Stimulated activated CD4-positive, alpha-beta T cell treated with anti-CD3 and anti-CD28 coated beads, Interleukin-12 subunit alpha, Interleukin-12 subunit beta, amount 100 ng/mL, for 48 hours (primary cell): ENCODE measurements at places on chromosomes 11 and 22.
A peak's percentile ranks its signal among the peaks of the same experiment; 100 is the strongest.

- DNase-seq, result peak; percentile 49
Observed at GRCh38 chr11:13277768-13278608, at the start of gene BMAL1. Gene BMAL1, plus strand, starts transcription at chr11:13277790. Its CDS starts 76,519 bp downstream, at chr11:13354309.

GRCh38 chr22:46619830-46620501 is at the start of gene GRAMD4:
Gene GRAMD4, plus strand, starts transcription at chr22:46620386. Its CDS starts 6,414 bp downstream, at chr22:46626800.
- no peak for DNase-seq

DNA sequence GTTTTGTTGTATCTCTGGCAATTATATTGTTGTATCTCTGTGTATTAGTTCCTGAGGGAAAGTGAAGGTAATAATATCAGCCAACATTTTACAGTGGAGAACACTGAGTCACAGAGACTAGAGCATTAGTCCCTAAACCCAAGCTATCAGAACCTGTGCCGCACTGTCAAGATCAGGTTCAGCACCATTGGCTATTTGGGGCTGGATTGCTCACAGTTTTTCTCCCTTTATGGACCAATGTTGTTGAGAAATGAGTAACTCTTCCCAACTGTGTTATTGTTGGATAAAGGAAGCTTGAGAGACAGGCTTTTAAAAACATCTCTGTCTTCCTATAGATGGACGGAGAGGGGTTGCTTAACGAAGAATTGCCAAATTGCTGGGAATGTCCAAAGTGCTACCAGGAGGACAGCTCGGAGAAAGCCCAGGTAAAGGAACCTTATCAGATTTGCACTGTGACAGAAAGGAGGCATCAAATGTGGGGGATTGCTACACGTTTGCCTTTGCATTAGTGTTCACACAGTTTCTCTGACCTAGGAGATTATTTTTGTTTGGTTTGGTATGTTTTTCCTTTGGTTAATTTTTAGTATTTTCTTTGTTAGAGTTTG is 18.2 kb upstream of the GRK2 start:
- DNase-seq, result no peak

GRCh38 chr11:73412308-73412707 is 36.1 kb downstream of the RELT start:
- DNase-seq, result no peak

DNA sequence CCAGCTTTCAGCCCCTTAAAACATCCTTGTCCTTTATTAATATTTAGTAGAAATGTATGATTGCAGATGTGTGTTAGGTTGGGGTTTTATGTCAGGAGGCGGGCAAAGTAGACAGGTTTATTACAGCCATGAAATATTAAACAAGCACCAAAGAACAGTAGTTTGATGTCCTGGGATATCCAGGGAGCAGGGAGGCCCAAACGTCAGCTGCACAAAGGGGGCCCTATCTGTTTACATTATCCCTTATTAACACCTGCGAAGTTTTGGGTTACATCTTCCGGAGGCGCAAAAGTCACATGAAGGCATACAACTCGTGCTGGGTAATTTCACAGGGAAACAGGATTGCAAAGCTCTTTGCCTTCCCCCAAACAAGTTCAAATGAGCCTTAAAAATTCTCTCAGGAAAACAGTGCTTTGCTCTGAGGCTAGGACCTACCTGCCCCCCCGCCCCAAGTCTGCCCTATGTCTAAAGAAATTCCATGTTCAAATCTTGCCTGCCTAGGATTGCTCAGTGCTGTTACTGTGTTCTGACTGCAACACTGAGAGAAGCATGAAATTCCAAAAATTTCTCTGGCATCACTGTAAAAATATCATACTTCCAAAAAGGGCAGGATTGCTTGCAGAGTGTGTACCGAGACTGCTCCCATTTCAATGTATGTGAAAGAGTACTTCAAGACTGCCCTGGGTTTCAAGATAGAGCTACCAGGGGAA is 8.9 kb downstream of the MN1 start:
- no peak for DNase-seq

DNA sequence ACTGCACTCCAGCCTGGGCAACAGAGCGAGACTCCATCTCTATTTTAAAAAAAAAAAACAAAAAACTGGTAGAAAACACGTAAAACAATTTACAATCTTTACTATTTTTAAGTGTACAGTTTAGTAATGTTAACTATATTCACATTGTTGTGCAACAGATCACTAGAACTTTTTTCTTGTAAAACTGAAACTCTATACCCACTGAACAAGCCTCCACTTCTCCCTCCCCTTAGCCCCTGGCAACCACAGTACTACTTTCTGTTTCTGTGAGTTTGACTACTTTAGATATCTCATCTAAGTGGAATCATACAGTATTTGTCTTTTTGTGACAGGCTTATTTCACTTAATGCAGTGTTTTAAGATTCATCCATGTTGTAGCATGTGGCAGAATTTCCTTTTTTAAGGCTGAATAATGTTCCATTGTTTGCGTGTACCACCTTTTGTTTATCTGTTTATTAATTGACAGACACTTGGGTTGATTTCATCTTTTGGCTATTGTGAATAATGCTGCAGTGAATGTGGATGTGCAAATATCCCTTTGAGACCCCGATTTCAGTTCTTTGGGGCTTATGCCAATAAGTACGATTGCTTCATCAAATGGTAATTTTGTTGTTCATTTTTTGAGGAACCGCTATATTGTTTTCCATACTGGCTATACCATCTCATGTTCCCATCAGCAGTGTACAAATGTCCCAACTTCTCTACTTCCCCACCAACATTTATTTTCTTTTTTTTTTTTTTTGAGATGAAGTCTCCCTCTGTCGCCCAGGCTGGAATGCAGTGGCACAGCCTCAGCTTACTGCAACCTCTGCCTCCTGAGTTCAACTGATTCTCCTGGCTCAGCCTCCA is 11.0 kb downstream of the DDB2 start:
- DNase-seq, result no peak

- no peak for DNase-seq
Observed at GRCh38 chr11:1069740-1070139, 4.9 kb upstream of the MUC2 start.

- DNase-seq, result no peak
Observed at GRCh38 chr11:2149864-2150847, 10.9 kb downstream of the INS start.

GRCh38 chr22:48358886-48359612 is 1468.6 kb downstream of the BRD1 start:
- no peak for DNase-seq

DNA sequence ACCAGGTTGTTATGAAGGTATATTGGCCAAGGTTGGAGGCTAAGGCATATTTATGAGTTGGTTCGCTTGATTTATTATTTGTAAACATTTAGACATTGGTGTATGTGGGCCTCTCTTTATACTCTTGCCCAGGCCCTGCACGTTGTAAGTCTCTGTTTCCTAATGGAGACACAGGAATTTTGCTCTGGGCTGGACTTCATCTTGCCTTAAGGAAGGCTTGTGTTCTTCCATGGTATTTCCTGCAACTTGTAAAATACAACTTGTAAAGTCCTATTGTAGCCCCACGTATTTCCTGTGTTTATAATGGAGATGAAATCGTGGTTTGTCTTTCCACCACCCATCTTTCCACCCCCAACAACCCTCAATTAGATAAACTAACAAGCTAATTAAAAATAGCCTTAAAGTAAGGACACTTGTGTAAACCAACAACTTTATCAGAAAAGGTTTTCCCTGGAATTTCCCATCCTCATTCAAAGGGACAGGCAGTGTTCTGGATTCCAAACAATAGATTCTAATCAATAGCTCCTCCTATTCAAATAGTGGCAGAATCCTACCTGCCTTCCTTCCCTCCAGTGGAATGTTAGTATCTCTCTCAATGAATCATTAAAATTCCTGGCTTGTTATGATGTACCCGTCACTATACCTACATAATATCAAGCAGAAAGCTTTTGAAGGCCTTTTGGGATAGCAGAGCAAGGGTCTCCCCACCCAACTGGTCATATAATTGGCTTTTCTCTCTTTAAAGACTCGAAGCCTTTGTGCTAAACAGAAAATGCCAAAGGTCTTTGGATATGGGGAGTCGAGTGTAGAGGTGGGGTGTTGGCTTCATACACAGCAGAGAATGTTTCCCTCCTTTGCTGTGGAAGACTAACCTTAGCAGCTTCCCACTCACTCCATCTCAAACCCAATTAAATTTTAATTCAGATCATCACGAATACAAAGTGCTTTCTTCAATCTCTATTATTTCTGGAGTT is 77.1 kb downstream of the UBASH3B start:
- DNase-seq, result no peak

GRCh38 chr11:86617502-86617901 is 54.9 kb downstream of the ME3 start:
- no peak for DNase-seq

DNA sequence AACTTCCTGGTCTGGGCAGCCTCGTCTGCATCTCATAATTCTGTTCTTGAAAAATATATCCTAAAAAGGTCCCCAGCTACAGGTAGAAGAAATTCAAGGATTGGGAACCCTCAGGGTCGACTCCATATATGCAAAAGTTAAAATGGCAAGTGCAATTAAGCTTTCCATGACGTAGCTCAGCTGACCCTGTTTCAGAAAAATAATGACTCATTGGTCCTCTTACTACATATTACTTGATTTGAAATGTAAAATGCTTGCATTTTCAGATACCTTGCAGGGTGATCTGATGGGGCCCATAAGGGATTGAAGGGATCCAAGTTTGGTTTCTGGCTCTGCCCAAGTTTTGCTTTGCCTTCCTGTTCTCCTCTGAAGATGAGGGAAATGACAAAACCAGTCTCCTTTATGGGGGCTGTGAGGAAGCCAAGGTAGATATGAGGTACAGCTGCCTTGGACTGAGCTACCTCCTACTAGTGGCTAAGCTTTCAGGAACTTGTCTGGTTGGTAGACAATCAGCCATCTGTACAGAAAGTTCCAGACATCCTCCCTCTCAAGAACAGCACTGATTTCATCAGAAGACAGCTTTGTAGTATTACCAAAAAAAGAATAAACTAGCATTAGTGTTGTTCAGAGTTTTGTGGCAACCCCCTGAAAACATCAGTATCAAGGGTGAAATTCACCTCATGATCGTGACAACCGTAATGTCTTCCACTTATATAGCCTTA is 177.3 kb downstream of the DBX1 start:
- no peak for DNase-seq

DNA sequence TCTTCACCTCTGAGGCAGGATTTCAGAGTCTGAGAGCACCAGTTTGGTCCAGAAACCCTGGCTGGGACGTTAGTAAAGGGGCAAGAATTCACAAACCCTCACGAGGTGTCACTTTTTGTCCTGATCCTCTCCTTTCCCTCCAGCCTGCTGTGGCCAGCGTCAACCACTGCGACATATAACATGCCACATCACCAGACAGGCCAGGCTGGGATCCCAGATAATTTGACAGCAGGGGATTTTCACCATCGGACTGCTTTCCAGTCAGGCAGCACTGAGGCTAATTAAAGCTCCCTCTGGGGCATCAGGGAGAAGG is 36.8 kb upstream of the RBFOX2 start:
- DNase-seq, result no peak

DNA sequence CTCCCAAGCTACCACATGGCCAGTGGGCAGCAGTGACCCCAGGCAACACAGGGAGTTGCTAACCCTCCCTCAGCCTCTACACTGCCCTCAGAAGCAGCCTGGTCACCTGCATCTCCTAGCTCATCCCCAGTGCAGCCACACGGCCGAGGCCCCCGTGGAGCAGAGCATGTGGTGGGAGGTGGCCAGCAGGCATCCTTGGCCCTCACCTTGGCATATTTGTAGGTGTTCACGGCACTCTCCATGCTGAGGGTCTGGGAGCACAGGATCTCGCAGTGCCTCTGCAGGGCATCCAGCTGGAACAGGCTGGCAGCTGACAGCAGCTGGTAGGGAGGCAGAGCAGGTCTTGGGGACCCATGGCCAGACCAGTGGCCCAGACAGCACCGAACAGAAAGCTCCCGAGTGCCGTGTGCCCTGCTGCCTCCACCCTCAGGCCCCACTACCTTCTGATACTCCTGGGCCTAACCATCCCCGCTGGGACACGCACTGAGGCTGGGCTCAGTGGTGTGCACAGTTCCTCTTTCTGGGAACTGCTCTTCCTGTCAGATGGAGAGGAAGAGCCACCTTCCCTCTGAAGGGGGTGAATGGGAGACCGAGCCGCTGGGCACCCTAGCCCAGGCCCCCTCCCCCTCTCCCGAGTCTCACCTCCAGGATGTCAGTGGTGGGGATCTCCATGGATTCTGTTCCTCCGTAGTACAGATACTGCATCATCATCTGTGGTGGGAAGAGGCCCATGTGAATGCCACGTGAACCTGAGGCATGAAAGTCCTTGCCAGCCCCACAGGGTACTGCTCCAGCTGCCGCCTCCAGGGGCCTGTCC is 48.8 kb downstream of the NAT10 start:
- no peak for DNase-seq

GRCh38 chr11:17960091-17960490 is 52.8 kb downstream of the SERGEF start:
- no peak for DNase-seq

GRCh38 chr11:20035701-20036601 is 124.3 kb downstream of the DBX1 start:
- DNase-seq, result no peak

- no peak for DNase-seq
Observed at GRCh38 chr11:8026982-8027381, 39.8 kb downstream of the EIF3F start.

DNA sequence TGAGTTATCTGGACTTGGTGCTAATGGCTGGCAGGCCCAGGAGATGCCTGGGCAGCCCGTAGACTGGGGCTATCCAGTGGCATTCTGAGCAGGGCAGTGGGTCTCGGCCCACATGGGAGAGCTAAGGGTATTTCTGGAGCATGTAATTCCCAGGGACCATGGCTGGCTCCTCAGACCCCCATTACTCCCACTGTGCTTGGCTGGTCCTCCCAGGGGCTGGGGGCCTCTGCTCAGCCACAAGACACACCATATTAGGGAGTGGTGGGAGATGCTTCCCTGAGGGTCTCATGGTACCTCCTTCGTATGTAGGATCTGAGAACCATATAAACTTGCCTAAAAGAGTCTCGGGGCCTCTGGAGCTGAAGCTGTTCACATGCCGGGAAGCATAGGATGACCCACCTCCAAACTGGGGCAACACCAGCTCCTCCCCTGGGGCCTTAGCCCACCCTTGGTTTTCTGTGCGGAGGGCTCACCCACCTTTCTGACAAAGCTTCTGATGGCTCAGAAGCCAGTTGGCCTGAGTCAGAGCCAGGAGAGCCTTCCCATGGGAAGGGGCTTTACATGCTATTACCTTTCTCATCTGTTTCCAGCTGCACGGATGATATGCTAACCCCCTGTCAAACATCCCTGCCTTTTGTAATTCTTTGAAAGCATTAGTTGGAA is 9.5 kb upstream of the FTH1 start:
- DNase-seq, result no peak
